ENCODE measurements at places on chromosomes 4 and X.

DNA sequence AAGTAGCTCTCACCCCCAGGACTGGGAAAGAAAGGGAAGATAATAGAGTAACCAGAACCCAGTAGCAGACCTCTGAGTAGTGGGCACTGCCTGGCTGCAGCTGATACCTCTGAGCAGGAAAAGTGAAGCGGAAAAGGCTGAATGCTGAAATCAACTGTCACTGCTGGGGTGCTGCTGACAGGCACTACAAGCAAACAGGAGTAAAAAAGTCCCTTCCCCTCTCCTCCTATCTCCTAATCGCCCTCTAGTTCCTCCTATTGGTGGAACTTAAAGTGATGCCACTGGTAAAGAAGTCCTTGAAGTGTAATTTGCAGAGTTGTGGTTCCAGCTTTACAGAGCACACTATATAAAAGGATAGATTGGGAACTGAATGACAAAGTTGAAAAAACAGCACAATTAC lies 32.8 kb upstream of the GLRB start:
- DNase-seq = no peak

DNA sequence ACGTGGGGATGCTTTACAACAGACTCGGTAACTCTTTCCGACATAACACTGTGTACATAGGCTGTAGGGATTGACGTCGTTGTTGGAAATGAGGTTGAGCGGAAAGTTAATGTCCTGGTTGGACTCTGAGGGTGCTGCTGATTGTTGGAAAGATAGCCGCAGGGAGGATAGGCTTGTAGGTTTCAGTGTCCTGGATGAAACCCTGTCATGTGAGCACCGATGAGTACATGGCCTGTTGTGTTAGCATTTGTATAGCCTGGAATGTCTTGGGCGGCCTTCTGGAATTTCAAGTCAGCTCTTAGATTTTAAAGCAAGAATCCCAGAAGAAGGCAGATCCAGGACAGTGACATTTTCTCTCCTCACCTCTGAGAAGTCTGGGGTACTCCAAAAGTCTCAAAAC lies 63.3 kb downstream of the TBC1D14 start:
- DNase-seq = no peak

GRCh38 chrX:18426004-18426320 lies 554 bp downstream of the CDKL5 start:
- DNase-seq = no peak

DNA sequence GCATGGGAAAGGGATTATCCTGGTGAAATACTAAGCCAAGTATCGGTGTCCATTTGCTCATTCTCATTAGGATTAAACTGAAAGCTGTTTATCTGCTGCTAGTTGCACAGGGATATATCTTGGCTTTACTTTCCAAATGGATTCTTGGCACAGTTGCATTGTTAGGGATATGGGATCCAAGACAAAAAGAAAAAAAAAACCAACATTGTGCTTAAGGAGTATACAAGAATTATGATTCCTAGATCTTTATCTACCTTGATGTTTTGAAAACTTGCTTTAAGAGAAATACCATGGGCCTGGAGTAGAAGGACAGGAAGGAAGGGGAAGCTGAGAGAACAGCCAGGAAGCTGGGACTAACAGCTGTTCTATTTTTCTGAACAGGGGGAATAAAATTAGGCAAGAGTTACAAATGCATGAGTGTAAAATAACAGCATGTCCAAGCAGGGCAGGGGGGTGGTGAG lies 107.6 kb downstream of the ATXN3L start:
- DNase-seq = no peak

DNA sequence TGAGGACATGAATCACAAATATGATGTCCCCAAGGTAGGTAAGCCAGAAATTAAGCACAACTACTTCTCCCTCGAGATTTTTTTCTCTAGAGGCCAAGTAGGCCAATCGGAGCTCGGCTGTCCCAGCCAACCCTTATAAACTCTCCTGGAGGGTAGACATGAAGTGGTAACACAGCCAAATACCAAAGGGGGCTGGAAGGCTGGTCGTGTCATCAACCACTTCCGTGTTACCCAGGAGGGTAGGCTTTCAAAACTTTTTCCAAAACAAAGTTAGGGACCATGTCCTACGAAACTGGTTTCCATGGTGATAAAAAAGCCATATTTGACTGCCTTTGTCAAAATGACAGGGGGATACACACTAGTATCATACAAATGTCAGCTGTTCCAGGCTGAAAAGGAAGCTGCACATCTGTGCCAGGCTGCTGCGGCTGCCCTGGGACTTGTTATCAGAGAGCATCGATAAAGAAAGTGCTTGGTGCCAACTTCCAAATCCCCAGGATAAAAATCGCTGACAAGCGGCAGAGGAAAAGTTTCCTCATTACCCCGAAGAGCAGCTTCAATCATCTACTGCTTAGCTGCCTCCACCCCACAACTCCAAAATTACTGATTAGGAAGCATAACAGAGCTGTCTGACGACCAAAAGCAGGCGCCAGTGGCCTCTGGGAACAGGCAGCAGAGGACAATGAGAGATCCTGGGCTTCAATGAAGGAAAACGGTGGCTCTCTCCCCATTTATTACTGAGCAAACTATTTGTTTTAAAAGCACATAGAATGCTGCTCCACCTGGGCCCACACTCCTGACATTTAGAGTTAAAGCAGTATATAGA lies 20.8 kb downstream of the BCOR start:
- DNase-seq = no peak

DNA sequence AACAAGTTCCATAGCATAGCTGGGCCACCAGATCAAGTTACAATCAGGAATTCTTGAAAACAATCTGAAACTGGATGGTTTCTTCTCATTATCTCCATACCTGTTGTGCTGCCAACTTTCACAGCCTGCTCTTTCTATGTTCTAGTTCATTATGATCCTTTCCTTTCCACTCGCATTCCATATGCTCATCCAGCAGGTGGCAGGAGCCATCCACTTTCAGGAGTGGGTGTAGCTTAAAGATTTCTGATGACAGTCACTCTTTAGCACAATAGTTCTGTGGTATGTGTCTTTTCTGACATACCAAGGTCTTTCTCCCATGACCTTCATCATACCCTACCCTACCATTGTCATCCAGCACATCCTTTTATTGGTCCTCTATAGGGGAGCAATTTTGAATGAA lies 46.4 kb downstream of the PAGE2 start:
- peak; percentile 23 for DNase-seq

DNA sequence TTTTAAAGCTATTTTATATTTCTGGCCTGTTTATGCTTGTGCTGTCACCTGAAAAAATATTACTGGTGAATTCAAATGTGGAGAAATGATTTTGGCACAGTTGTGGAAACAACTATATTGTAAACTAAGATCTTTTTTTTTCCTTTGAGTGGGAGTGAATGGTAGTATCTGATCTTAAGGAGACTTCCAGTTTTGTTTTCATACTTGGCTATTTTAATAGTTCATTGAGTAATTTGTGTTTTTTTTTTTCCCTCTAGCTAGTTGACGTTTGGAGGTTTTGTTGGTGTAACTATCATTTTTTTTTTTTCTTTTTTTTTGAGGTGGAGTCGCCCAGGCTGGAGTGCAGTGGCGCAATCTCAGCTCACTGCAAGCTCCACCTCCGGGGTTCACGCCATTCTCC lies 10.5 kb downstream of the STAG2 start:
- no peak for DNase-seq

DNA sequence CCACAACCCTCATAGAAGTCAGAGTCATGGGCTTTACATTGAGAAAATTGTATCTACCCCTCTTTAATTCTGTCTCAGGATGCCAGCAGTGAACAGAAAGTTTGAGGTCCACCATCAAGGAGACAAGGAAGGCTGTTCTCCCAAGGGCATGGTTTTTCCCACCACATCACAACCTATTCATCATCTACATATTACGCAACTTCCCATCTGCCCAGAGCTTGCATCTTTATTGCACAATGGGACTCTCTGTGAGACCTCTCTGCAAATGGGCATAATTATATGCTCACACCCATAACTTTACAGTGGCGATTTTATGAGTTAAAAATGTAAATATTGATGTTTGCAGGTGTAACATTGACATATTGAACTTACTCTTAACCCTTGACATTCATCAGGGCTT lies 38.9 kb downstream of the PAGE2 start:
- no peak for DNase-seq

- no peak for DNase-seq
Measured at GRCh38 chr4:61527888-61528287, 327.8 kb downstream of the ADGRL3 start.

GRCh38 chr4:154497889-154498288 lies 6.3 kb upstream of the DCHS2 start:
- no peak for DNase-seq

DNA sequence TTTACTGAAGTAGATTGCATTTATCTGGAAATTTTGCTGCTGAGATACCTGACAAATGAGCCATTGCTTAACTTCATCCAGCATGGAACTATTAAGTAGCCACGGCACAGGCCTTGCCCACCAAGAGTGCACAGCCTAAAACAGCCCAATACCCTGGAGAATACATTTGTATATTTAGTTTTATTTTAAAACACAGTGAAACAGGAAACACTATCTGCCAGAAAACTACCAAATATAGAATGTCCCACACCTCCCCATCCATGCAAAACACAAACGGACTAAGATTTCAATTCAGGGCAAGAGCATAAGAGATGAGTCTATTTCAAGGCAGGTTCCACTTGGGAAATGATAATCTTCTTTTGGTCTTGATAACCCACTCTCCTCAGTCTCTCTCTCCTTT lies 57.1 kb downstream of the MAML3 start:
- peak; percentile 16 for DNase-seq

GRCh38 chr4:151993521-151993920 lies 232.7 kb upstream of the GATB start:
- no peak for DNase-seq

- DNase-seq = no peak
Measured at GRCh38 chr4:55921093-55921492, 27.7 kb upstream of the CEP135 start.

GRCh38 chrX:99798936-99799335 lies 611.1 kb downstream of the PCDH19 start:
- DNase-seq = no peak

DNA sequence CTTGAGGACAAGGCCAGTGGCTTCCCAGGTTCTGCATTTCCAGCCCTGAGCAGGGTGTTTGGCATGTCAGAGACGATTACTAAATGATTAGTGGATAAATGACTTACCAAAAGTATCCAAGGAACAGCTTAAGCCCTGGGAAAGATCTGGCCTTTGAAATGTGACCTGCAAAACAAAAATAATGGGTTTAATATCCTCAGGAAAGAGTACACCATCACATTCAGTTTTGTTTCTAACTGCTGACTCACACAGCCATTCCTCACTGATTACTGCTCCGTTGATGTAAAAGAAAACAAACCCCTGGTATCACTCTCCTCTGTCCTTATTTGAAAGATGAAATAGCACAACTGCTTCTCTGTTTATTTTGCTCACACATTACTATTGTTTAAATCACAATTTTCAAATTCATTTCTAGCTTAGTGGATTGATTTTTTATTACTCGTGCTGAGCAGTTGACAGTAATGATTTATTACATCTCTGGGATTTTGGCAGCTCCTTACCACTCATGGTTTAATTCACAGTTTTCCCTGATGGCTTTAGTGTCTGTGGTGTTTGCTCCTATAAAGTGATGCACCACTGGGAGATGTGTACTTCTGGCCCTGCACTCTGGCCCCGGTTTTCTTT lies 117.0 kb downstream of the CBLL2 start:
- no peak for DNase-seq

DNA sequence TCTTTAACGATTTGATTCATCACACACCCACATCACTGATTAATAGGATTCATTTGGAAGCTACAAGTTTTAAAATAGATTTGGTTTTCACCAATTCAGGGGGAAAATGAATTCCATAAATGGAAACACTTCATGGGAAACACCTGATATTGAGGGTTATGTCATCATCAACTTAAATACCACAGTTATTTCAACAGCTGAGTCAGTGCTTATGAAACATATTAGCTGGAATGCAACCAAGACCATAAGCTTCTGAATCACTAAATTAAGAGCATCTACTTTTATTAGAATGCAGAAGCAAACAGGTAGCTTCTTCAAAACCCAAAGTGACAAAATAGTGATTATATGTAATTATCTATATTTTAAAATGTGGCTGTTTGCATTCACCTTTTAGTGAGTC lies 207.8 kb upstream of the DCAF8L1 start:
- no peak for DNase-seq

- DNase-seq = peak; percentile 5
Measured at GRCh38 chrX:72180539-72180938, 1.0 kb upstream of the PIN4 start.

- DNase-seq = no peak
Measured at GRCh38 chr4:37481547-37482122, 204.5 kb downstream of the RELL1 start.

DNA sequence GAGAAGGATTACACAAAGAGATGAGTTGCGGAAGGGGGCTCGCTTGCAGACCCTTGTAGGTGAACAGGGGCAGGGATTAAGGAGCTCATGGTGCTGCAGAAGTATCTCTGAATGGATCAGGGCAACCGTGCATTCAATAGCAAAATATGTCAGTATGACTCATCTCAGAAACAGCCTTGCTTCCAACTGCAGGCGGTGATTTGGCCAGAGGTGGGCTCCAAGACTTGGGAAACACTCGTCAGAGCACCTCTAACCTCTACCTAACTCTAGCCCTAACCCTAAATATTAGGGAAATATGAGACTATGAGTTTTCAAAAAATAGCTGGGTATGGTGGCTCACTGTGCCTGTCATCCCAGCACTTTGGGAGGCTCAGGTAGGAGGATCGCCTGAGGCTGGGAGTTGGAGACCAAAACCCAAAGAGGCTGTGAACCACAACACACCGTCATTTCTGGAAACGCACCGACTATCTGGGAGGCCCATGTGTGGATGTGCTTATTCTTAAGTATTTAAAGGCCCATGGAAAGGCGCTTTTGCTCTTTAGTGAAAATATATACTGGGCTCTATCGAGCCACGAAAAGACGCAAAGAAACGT lies 102.6 kb downstream of the DHRSX start:
- no peak for DNase-seq

- no peak for DNase-seq
Measured at GRCh38 chrX:30313322-30313721, 4.1 kb upstream of the NR0B1 start.

- no peak for DNase-seq
Measured at GRCh38 chr4:136441629-136442282, 1090.5 kb downstream of the PCDH18 start.

GRCh38 chr4:45475548-45475947 lies 648.3 kb downstream of the GABRG1 start:
- DNase-seq = no peak

- no peak for DNase-seq
Measured at GRCh38 chr4:111744847-111745246, 400.4 kb upstream of the FAM241A start.

- DNase-seq = peak; percentile 54
Measured at GRCh38 chr4:99043346-99043745, 45.2 kb downstream of the ADH5 start.

DNA sequence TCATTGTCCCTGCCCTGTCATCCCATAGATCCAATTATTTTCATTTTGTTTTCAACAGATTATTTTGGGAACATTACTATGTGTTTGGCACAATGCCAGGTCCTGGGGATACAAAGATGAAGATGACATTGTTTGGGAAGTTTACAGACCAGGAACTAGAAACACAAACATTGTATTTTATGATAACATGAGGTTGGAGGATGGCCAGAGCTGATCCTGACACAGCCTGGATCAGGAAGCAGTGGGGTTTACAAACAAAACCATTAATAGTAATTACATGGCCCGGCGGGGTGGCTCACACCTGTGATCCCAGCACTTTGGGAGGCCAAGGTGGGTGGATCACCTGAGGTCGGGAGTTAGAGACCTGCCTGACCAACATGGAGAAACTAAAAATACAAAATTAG lies 29.9 kb downstream of the CLRN2 start:
- no peak for DNase-seq

Measured in OCI-LY7 (cell line).